Right ventricle myocardium inferior (tissue), 1 donor: ENCODE measurements at places on chromosomes 1 and 21. TPM values are rescaled to one million over a fixed set of nuclear protein-coding genes. Genes with fewer than 3 reads are reported as not detected.

Gene MAEL
- total RNA-seq = 0.87 TPM

Gene SYTL1
- total RNA-seq = 0.78 TPM

Gene IL20
- total RNA-seq = not detected

Gene GPR89B
- 8.0 TPM for total RNA-seq

Gene RIMS3
- 1.6 TPM for total RNA-seq

Gene CYP2J2
- total RNA-seq = 76.4 TPM

Gene CAPZA1
- 30.5 TPM for total RNA-seq

Gene MFSD2A
- total RNA-seq = 0.65 TPM

Gene LCE1A
- not detected for total RNA-seq

Gene ANGPTL3
- total RNA-seq = not detected

Gene HSF2BP
- total RNA-seq = not detected

Gene LRRN2
- total RNA-seq = 1.5 TPM

Gene ABCA4
- 0.11 TPM for total RNA-seq

Gene LCE2B
- total RNA-seq = not detected

Gene HPDL
- not detected for total RNA-seq

Gene BCL2L15
- not detected for total RNA-seq

Gene KCNK2
- total RNA-seq = 0.05 TPM

Gene RAB25
- not detected for total RNA-seq
